ENCODE measurements at places on chromosomes 16 and 17.

DNA sequence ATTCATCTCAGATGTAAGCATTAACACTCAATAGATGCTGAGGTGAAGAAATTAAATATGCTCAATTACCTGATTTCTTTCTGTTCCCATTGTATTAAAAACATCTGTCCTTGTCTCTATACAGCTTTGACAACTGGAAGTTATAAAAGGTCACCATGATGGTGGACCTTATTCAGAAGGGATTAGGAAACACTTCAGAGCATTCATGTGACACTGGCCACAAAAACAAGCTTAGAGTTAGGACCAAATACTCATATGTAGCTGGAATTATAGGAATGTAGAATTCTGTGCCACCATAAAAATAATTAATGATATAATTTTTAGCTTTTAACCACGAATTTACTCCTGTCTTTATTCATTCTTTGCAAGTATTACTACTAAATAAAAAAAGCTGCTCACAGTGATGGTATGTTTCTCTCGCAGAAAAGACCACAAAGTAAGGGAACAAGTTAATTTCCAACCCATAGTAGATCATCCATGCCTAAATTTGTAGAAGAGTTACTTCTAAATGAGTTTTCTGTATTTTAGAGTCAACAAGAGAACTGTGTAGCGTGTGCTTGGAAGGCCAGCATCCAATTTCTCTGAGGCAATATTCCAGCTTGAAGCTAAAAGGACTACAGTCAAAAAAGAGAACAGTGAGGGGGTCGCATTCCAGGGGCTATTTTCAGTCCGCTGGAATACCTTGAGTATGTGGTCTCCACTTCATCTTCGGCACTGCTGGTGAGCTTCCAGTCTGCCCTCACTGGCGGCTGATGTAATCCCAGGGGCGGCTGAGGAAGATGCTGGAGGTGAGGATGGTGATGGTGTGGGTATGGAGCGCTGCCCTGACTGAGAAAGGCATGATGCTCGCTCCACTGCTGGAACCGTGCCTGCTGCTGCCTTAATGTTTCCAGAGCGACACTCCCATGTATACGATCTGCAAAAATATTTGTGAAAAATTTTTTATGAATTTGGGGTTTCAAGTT, 63.7 kb downstream of the CACNG1 start:
- peak; percentile 49 for DNase-seq

- DNase-seq = no peak
These were observed 16.5 kb upstream of the ZNF750 start for GRCh38 chr17:82856361-82856760.

DNA sequence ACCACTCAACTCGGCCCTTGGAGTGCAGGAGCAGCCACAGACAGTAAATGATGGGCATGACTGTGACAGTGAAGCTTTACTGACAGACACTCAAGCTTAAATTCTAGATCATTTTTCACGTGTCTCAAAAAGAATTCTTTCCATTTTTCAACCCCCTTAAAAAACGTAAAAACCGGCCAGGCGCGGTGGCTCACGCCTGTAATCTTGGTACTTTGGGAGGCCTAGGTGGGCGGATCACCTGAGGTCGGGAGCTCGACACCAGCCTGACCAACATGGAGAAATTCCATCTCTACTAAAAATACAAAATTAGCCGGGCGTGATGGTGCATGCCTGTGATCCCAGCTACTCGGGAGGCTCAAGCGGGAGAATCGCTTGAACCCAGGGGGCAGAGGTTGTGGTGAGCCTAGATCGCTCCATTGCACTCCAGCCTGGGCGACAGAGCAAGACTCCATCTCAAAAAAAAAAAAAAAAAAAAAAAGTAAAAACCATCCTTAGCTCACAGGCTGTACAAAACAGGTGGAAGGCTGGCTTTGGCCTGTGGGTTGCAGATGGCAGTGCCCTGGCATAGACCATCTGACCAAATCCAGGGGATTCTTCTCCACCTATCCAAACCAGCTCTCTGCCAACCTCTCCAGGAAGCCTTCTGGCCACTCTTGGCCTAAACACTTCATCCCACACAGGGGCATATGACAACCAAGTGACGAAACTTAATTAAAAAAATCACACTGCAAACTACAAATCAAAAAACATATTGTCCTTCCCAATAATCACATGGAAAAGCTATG, 18.3 kb downstream of the TBC1D16 start:
- no peak for DNase-seq

- peak; percentile 47 for DNase-seq
These were observed 22.7 kb upstream of the PPM1D start for GRCh38 chr17:60577147-60577915.

DNA sequence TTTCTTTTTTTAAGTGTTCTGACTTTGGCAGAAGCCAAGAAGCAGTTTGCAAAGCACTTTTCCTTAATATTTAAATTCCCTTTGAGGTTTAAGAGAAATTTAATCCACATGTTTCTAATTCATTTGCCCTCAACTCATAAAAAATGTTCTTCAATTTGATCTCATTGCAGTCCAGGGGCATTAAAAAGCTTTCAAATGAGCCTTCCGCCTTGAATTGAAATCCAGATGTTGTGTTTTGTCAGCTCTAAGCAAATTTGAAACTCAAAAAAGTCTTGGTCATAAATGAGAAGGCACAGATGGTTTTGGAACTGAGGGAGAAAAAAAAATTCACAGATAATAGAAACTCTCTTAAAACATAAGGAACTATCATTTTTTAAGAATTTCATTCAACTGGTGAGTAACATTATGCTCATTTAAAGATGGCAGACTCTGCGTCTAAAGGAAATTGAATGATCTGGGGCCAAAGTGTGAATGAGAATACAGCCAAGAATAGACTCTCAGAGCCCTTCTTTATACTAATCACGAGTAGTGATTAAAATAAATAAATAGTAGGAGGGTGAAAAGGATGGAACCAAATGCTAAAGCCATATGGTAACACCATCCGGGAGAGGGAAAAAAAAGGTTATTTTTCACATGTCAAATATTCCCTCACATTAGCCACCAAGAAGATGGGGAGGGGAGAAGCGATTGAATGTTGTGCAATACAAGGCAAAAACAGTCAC, 1304.7 kb downstream of the CDH8 start:
- peak; percentile 44 for DNase-seq

DNA sequence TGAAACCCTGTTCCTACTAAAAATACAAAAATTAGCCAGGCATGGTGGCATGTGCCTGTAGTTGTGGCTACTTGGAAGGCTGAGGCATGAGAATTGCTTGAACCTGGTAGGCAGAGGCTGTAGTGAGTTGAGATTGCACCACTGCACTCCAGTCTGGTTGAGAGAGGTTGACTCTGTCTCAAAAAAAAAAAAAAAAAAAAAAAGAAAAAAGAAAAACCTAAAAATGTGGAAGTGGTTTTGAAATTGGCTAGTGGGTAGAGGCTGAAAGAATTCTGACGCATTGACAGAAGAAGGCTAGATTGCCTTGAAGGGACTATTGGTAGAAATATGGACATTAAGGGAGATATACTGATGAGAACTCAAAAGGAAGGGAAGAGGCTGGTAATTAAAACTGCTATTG, 33.6 kb upstream of the CPPED1 start:
- DNase-seq = no peak

GRCh38 chr16:5951486-5951885, 853.9 kb upstream of the EEF2KMT start:
- no peak for DNase-seq

DNA sequence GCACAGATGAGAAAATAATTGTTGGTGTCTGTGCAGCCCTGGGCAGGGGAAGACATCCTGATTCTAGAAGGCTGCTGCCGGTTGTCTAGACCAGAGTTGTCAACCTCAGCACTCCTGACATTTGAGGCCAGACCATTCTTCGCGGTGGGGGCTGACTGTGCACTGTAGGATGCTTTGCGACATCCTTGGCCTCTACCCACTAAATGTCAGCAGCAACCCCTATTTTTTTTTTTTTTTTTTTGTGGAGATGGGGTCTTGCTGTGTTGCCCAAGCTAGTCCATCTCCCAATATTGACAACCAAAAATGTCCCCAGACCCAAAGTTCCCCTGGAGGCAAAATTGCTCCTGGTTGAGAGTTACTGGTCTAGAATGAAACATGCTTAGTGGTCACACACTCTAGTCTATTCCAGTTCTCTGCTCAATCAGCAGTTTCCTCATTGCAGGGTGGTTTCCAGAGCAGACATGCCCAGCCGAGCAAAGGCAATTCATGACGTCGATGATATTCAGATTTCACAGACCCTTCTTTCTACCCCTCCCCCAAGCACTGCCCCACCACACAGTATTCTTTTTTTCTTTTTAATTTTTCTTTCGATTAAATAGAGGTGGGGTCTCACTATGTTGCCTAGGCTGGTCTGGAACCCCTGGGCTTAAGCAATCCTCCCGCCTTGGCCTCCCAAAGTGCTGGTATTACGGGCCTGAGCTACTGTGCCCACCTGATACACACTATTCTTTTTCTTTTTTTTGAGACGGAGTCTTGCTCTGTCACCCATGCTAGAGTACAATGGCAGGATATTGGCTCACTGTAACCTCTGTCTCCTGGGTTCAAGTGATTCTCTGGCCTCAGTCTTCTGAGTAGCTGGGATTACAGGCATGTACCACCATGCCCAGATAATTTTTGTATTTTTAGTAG, 9.0 kb downstream of the C17orf99 start:
- no peak for DNase-seq

DNA sequence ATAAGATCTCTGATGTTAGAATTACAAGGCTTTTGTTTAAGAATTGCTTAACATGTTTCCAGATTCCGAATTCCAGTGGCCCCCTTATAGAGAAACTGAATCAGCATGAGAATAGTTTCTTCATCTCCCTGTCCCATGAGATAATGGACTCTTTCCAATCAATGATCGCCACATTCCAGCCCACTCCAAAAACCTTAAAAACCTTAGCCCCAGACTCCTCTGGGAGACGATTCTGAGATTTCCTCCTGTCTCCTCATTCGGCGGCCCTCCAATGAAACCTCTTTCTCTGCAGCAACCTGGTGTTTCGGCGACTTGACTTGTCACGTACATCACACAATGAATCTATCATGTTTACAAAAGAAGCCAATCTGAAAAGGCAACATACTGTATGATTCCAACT, 197.1 kb upstream of the PSMD7 start:
- no peak for DNase-seq

- no peak for DNase-seq
These were observed 13.3 kb upstream of the SLC6A4 start for GRCh38 chr17:30248786-30249185.

DNA sequence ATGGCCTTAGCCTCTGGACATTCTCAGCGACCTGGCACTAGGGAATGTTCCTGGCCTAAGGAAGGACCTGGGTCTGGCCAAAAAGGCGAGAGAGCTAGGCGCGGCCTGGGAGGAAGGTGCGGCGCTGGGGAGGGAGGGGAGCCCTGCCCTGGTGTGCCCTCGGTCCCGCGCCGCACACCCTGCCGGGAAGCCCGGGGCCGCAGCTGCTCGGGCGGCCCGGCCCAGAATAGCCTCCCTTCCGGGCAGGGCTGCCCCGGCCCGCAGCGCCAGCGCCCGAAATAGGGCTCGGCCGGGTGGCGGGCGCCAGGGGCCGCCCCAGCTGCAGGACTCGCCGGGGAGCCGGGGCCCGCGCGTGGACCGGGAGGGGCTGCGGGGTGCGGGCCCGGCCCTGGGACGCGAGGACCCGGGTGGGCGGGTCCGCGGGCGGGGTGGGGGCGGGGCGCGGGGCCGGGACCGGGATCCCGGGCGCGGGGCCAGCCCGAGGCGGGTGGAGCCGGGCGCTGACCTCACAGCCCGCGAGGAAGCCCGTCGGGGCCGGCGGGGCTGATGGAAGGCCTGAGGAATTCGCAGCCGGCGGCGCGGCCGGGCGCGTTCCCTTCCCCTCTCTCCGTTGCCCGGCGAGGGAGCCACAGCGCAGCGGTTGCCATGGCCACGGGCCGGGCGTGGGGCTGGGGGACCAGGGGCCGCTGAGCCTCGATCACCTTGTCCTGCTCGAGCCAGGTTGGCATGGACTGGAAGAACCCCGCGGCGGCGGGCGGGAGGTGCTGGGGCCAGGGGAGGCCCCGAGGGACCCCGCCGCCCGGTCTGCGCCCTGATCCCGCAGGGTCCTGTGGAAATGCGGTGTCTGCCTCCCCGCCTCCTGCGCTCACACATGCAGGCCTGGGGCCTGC, 18.1 kb downstream of the SOCS3 start:
- peak; percentile 82 for DNase-seq

- peak; percentile 77 for DNase-seq
These were observed 43.7 kb upstream of the TNRC6A start for GRCh38 chr16:24685539-24686432.

DNA sequence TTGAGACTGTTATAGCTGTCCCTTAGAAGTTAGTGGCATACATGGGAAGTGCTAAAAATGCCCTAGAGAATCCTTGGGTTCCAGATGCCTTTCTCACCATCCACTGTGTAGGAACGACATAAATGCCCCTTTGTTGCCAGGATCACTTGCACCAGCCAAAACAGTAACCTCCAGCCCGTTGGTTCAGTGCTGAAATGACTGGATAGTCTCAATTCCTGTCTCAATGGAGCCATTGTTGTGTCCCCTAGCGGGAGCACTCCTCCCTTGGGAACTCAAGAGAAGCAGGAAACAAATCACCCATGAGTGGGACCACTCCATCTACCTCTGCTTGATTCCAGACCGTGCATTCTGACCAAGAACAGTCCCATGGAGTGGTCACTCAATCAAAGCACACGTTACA, 23.1 kb downstream of the MPHOSPH6 start:
- no peak for DNase-seq

DNA sequence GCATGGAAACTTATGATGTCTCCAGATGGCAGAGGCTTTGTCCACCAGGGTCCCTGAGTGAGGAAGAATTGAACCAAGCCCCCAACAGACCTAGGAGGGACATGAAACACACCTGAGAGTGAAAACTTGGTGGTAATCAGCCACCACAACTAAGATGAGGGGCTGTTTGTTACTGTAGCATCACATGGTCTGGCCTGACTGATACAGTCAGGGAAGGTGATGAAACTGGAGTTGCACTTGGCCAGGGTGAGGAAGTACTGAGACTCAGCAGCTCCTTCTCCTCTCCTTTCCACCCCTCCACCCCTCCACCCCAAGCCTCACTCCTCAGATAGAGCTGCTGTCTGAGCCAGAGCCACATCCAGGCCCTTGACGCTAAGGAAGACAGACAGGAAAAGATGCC, 37.2 kb downstream of the C16orf82 start:
- no peak for DNase-seq

- DNase-seq = no peak
These were observed 138.1 kb downstream of the SHISA9 start for GRCh38 chr16:13039526-13039925.

GRCh38 chr17:67922503-67922902, 73.8 kb downstream of the C17orf58 start:
- DNase-seq = no peak

- DNase-seq = peak; percentile 31
These were observed 43.8 kb downstream of the DNAJA2 start for GRCh38 chr16:46929378-46930332.

DNA sequence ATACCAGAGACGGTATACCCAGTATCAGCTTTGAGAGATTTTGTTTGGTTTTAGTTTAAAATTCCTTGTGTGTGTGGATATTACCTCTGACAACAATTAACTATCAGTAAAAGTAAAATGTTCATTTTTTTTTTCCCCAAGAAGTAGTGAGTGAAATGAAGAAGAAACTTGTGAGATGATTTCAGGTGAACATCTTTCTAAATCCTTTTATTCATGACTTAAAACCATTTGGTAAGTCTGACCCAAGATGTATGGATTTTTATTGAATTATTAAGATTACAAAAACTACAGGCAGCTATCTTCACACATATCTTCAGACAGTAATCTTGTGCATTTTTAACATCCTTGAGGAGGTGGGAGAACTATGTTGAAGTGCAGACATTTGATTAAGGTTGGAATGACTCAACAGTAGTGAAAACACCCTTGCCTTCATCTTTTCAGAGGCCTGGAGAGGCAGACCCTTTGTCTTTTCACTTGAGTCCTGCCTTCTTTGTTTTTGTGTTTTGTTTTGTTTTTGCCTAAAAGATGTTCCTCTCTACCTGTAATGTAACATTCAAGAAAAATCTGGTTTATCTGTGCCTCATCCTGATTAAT, 240.3 kb upstream of the TBX2 start:
- DNase-seq = peak; percentile 39

Data from fibroblast of upper back skin (primary cell).